Stimulated activated CD8-positive, alpha-beta memory T cell treated with anti-CD3 and anti-CD28 coated beads, Interleukin-7, amount 100 ng/mL, for 1 hour (primary cell): ENCODE measurements at places on chromosomes 6 and 20.

GRCh38 chr6:75337835-75338580 lies 53.4 kb upstream of the TMEM30A start:
- DNase-seq = no peak

DNA sequence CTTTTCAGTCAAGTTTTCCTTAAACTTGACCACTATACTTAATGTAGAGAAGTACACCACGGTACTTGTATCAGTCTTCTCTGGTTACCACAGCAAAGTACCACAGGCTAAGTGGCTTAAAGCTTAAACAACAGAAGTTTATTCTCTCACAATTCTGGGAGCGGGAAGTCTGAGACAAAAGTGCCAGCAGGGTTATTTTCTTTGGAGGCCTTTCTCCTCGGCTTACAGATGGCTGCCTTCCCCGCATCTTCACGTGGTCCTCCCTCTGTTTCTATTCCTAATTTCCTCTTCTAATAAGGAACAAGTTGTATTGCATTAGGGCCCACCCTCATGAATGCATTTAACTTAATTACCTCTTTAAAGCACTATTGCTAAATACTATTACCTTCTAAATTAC lies 258.0 kb downstream of the PLCB1 start:
- no peak for DNase-seq

GRCh38 chr6:89612121-89612520 lies 26.4 kb downstream of the LYRM2 start:
- DNase-seq = no peak

- DNase-seq = no peak
Measured at GRCh38 chr6:95948324-95948723, 67.5 kb upstream of the FUT9 start.

- no peak for DNase-seq
Measured at GRCh38 chr20:51497542-51498467, 44.7 kb downstream of the NFATC2 start.

- no peak for DNase-seq
Measured at GRCh38 chr6:122066200-122066599, 333.3 kb upstream of the HSF2 start.

- no peak for DNase-seq
Measured at GRCh38 chr20:63502671-63503172, 3.8 kb upstream of the EEF1A2 start.

DNA sequence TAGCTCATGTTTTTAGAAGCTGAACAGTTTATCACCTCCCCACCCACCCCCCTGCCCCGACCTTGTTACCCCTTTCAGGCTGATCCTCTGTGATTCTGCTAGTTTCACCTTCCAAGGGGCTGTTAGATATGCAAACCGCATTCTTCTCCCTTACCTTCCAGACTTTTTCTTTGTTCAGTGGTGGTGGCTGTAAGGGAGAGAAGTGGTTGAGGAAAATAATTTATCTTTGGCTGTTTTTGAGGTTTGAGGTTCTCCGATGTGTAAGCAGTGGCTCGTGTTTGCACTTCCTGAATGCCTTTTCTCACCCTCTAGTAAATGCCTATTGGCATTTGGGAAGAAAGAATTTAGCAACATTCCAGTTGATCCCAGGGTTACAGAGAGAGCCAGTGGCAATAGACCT lies 69.4 kb upstream of the KCNG1 start:
- no peak for DNase-seq

GRCh38 chr20:34164381-34164984 lies 52.4 kb upstream of the EIF2S2 start:
- no peak for DNase-seq
